ENCODE measurements at places on chromosomes 11 and 22. TPM values are rescaled to one million over a fixed set of nuclear protein-coding genes. Genes with fewer than 3 reads are reported as not detected.
A peak's percentile ranks its signal among the peaks of the same experiment; 100 is the strongest.

DNA sequence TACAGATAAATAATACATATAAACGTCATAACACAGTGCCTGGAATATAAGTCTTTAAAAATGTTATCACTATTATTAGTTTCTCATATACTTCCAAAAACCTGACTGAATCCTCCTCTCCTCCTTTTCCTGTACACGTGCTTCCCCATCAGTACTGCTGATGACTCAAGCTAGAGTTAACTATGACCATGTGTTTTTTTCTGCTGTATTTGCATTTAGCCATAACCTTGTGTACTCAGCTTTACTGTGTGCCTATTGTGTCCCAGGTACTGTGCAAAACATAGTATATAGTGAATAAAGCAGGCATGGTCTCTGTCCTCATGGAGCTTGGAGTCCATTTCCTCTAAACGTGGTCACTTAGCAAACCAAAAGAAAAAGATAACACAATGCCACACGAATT lies 56.5 kb upstream of the ARHGAP32 start:
- H3K36me3 ChIP-seq, result no peaks in the 10 kb centered on the region
- H3K4me1 ChIP-seq, result peaks cover 4% of the 10 kb centered on the region
- no peaks in the 10 kb centered on the region for H3K27me3 ChIP-seq
- H3K4me3 ChIP-seq, result no peak overlapping the region
- no peak overlapping the region for H3K27ac ChIP-seq

HYLS1 gene
- polyA plus RNA-seq, result 5.4 TPM

DNA sequence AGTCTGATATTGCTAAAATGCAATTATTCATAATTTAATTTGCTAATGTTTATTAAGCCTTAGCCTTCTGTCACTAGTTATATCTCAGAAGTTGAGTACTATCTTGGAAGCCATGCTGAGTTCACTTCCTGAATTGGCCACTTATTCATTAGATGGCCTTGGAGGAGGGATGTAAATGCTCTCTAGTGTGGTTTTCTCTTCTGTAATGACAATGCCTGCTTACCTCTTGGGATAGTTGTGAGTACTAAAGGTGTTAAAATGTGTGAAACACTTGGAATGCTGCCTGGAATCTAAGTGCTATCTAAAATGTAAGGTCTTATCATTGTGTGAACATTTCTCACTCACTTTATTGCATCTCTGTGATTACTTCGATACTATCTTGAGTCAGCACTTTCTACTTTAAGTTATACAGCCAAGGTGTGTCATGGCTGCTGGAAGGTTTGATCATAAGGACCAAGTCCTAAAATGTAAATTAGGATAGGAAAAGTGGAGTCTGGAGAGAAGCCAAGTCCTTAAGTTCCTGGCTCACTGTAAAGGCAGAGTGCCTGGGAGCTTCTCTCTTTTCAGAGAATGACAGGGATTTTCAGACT lies 12.4 kb downstream of the GLYATL2 start:
- no peaks in the 10 kb centered on the region for H3K27me3 ChIP-seq
- no peak overlapping the region for H3K4me3 ChIP-seq
- peak overlapping the region; percentile 34 for H3K27ac ChIP-seq
- peak; percentile 45 for DNase-seq
- H3K36me3 ChIP-seq, result no peaks in the 10 kb centered on the region

DNA sequence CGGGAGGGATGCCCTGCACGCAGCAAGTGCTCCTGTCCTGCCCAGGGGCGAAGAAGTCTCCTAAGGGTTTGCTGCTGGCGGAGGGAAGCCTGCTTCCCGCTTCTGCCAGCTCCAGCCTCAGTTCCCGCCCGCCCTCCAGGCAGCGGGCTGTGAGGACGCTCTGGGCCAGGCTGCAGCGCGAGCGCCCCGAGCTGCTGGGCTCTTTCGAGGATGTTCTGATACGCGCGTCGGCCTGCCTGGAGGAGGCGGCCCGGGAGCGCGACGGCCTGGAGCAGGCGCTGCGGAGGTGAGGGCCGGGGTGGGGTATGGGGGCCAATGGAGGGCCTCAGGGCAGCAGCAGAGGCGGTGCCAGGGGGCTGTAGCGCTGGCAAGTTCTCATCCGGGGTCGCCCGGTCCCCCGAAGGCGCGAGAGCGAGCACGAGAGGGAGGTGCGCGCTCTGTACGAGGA lies 2.2 kb downstream of the CRACR2B start:
- peaks cover 59% of the 10 kb centered on the region for H3K4me1 ChIP-seq
- DNase-seq, result no peak
- H3K27ac ChIP-seq, result no peak overlapping the region
- H3K36me3 ChIP-seq, result no peaks in the 10 kb centered on the region
- H3K27me3 ChIP-seq, result peaks cover 21% of the 10 kb centered on the region
